T-helper 9 cell (primary cell): ENCODE measurements at places on chromosomes 1 and 21.
A peak's percentile ranks its signal among the peaks of the same experiment; 100 is the strongest.

GRCh38 chr1:39657923-39658485, 13.9 kb downstream of the NT5C1A start:
- peak; percentile 49 for DNase-seq

- DNase-seq, result no peak
Observed at GRCh38 chr1:6082430-6082971, 36.8 kb downstream of the KCNAB2 start.

GRCh38 chr1:2416403-2416802, 4.0 kb upstream of the PEX10 start:
- peak; percentile 31 for DNase-seq

- DNase-seq, result no peak
Observed at GRCh38 chr1:13948888-13949391, 249.0 kb downstream of the PRDM2 start.

GRCh38 chr1:57637155-57637554, 213.3 kb upstream of the DAB1 start:
- no peak for DNase-seq

DNA sequence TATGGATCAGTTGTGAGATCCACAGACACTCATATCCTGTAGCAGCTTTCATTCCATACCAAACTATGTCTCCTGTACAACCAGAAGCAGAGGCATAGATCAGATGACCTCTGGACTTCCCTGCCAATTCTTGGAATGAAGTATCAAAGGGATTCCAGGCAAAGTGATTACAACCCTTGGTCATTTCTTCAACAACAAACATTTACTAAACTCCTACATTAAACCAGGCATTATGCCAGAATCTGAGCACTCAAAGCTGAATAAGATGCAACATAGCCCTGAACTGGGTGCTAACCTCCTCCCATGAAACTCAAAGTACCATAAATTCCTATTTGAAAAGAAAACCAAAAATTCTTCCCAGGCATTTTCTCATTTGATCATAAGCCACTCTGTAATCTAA, 121.2 kb upstream of the SGIP1 start:
- DNase-seq, result no peak

GRCh38 chr1:20367626-20368025, 77.0 kb downstream of the VWA5B1 start:
- DNase-seq, result no peak

DNA sequence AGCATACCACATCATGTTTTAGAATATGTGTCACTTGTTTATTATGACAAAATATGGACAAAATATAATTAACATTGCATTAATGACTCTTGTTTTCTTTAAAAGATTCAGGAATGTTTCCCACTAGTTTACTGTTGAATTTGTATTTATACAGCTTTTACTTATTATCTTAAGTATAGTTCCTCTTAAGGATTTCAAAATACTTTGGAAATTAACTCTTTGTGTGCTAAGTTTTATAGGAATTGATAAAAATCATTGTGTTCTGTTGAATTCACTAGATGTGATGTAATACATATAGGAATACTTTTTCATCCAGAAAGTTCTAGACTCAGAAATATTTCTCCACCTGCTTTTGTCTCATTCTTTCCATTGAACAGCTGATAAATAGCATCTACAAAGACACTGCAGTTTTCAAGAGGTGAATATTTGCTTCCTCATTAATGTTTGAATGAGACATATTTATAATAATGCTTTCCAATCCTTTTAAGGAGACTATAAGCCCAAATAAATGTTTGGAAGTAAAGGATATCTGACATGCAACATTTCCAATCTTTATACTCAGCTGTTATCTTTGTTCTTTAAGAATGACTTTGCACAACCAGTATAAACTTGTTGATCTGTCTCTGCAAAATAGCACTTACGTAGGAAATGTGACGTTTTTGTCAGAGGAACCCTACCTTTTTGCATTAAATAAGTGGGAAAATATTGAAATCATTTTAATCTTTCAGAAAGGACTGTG, 38.4 kb upstream of the SAMSN1 start:
- no peak for DNase-seq

DNA sequence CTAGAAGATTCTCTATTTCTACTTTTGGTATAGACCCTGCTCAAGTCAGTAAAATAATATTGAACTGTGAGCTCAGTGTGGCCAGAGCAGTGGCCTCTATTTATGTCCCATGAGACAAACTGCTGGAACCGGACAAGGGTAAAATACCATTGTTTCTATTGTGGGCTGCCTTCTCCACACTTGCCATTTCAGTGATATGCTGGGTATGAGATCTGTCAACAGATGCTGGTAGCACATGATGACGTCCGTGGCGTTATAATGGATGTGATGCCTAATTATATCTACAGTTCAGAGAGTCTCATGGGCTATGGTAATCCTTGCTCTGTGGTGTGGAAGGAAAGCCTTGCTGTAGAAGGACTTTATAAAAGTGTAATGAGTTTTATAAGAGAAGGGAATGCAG, 2.4 kb downstream of the ACTN2 start:
- DNase-seq, result no peak

- DNase-seq, result no peak
Observed at GRCh38 chr21:43751955-43752591, 24.0 kb downstream of the CSTB start.

GRCh38 chr1:76224752-76225151, 150.2 kb downstream of the ST6GALNAC3 start:
- no peak for DNase-seq

- no peak for DNase-seq
Observed at GRCh38 chr1:63773496-63773814, 362 bp upstream of the ROR1 start.

GRCh38 chr1:242723044-242723716, 198.7 kb upstream of the PLD5 start:
- no peak for DNase-seq

DNA sequence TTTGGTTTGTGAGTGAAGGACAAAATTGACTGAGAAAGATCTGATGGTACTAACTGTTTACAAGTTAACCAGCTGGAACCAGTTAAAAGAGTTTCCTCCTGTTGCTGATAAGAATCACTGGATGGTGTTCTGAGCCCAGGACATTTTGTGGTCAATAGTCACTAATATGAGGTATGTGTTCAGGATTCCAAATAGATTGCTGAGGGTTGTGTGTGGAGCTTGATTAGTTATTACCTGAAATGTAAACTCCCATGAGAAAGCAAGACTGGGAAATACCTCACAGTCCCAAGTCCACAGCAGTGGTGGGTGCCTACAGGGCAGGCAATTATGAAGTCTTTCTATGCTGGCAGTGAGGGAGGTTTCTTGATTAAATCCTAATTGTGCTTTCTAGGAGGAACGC, 164.6 kb downstream of the DNM3 start:
- no peak for DNase-seq

- DNase-seq, result peak; percentile 16
Observed at GRCh38 chr1:21651214-21652042, 17.7 kb downstream of the RAP1GAP start.

DNA sequence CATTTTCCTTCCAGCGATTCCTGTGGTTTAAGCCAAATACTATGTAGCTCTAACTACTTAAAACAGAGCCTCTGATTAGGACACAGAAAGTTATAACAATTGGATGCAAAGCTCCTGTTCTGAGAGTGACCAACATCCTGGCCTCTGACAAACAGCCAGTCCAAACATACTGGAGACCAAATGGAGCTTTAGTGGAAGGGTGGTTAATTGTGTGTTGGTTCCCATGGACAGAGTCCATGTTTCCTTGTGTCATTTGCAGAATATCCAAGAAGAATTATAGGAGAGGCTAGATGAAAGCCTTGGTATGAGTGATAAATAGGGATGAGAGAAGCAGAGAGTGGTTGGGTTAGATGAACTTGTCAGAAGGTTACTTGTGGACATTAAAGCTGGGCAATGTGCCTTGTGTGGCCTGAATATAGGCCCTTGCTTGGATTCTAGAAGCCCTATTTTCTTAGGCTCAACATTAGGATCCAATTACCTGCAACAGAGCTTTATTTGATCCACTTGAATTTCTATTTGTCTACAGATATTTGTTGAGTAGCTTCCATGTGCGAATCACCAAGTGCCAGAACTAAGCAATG, 180.5 kb upstream of the GORAB start:
- no peak for DNase-seq

DNA sequence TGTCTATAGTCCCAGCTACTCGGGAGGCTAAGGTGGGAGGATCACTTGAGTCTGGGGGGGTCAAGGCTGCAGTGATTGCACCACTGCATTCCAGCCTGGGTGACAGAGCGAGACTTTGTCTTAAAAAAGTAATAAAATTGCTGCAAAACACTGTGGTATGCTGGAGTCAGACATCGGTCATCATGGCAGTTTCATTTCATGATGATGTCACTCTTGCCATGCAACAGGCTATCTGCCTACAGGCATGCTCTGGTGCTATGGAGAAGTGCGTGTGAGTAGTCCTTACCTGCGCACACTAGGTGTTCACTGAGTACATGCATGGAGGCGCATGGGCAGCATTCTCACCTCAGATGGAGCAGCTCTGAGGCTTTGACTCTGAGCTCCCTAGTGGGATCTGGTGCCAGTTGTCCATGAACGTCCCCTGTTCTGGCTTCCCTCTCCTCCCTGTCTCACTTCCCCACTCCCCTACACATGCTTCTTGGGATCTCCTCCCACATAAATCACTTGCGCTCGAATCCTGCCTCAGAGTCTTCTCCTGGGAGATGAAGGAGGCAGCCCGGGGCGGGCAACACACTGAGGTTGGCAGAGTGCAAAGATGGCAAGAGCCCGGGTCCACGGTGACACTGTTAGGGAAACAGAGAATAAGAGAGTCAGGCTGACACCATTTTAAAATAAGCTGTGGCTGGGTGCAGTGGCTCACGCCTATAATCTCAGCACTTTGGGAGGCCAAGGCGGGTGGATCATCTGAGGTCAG, 10.4 kb upstream of the CELA3B start:
- no peak for DNase-seq

DNA sequence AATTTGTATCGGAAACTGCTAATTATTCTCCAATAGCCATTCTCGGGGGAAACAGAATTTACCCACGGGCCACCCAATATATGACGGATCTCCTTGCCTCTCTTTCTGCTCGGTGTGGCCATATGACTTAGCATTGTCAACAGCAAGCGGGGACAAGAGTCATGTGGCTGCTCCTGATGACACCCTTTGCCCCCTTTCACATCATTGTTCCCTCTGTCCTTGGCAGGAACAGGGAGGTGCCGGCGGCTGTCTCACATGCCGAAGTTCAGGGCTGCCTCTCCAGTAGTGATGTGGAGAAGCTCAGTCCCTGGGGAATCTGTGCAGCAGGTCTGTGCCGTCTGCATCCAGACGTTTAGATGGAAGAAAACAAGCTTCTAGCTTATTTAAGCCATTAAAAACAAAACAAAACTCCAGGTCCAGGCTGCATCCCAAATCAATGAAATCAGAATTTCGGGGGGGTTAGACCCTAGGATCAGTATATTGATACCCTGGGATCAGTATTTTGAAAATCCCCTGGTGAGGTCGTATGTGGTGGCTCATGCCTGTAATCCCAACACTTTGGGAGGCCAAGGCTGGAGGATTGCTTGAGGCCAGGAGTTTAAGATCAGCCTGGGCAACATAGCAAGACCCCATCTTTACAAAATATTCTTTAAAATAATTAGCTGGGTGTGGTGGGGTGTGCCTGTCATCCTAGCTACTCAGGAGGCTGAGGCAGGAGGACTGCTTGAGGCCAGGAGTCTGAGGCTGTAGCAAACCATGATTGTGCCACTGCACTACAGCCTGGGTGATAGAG, 10.8 kb downstream of the MYOM3 start:
- DNase-seq, result no peak

DNA sequence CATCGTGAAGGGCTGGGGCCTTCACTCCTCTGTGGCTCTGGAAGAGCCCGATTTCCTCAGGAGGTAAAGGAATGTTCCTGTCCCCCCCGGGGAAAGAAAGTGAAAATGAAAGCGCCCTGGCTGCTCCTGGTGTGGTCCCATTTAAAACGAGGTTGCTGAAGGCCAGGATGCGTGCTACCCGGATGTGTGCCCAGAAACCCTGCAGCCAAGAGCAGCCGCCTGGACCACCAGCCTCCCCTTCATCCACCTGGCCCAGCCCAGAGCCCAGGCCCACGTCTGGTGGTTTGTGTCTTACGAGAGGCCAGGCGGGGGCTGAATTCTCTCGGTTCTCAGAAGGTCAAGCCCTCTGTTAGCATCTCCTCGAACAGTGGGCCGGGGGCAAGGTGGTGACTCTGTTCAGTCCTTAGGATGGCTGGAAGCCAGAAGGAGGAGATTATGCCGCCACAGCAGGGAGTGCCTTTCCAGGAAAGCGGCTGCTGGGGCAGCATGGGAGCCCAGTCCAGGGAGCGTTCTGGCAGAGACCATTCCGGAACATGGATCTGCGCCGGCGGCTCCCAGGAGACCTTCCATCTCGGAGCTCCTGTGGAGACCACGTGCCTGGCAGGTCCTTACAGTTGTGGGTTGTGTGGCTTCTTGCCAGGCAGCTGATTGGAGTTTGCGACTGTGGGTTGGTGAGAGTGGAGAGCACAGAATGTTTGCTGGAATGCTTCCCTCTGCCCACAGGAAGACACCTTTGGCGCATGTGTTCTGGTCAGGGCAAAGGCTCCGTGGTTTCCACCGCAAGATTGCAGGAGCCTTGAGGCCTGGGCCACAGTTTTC, 1.4 kb downstream of the GUK1 start:
- no peak for DNase-seq

GRCh38 chr1:109885589-109885988, 25.1 kb upstream of the CSF1 start:
- no peak for DNase-seq

DNA sequence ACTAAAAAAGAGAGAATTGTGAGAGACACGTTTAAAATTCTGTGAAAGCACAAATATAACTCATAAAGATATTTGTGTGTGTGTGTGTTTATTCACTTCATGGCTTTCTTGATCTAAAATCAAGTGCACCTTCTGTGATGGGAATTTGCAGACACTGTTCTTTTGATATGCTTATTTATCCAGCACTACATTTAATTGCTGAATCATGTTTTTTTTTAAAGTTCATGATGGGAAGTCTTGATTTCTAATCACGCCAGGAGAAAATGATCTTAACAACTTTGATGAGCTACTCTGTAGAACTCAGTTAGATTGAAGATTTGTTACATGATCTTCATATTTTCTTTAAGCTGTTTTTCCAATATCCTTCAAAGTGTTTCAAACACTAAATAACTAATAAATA, 35.0 kb downstream of the KCNT2 start:
- DNase-seq, result no peak
